ENCODE measurements at places on chromosomes 2 and 18.

DNA sequence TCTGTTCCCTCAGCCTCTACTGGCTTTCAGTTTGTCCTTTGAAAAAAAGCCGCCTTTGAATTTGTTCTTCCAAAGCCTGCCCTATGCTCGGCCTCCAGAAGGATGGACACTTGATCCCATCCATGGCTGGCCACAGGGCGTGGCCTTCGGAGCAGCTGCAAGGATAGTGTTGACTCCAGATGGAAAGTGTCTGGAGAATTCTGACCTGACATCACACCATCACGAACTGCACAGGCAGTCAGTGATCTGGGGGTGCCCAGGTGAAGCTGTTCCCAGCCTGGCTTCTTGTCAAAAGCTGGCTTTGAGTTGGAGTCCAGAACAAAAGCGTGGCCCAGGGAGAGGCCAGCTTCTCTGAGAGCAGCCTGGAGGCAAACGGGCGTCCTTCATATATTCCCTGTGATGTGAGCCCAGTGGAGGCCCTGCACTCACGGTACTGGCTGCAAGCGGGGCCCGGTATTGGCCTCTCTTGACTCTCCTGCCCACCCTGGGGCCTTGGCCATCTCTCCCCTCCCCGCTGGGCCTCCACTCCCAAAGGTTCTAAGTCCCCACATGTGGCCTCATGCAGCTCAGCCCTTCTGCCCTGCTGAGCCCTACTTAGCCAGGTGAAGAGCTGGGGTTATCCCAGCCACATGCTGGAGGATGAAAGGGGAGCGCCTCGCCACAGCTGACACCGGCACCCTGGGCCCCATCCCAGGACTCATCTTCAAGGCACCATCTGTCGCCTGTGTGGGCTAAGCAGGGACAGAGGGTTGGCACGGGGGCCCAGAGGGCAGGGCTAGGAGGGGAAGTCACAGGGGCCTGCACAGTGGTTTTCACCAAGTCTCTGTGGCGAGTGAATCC, 20.4 kb upstream of the ATOH8 start:
- no peak for DNase-seq

- DNase-seq: no peak
These were observed 354.1 kb downstream of the TXNL1 start for GRCh38 chr18:56284319-56284718.

DNA sequence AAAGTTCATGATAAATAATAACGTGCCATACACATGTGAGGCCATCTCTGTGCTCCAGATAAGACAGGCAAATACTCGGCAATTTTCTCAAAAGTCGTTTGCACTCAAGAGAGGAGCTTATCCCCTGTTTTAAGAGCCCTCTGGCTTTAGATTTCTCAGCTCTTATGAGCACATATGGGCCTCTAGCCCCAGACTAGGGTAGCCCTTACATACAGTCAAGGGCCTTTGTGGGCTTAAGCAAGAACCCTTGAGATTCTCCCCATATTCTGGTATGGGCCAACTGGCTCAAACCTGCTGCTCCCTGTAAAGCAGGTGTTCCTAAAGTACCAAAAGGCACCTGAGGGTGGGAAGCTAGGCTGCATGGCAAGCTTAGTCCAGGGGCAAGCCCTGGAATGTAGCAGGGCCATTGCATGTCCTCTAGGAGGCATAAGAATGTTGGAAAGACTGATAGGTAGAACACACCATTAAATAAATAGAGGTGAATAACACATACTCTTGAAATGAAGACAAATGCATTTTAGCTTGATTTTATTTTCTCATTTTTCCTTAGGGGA, 66.1 kb downstream of the FASTKD2 start:
- no peak for DNase-seq

- no peak for DNase-seq
These were observed 82.8 kb downstream of the FHOD3 start for GRCh38 chr18:36380173-36380827.

DNA sequence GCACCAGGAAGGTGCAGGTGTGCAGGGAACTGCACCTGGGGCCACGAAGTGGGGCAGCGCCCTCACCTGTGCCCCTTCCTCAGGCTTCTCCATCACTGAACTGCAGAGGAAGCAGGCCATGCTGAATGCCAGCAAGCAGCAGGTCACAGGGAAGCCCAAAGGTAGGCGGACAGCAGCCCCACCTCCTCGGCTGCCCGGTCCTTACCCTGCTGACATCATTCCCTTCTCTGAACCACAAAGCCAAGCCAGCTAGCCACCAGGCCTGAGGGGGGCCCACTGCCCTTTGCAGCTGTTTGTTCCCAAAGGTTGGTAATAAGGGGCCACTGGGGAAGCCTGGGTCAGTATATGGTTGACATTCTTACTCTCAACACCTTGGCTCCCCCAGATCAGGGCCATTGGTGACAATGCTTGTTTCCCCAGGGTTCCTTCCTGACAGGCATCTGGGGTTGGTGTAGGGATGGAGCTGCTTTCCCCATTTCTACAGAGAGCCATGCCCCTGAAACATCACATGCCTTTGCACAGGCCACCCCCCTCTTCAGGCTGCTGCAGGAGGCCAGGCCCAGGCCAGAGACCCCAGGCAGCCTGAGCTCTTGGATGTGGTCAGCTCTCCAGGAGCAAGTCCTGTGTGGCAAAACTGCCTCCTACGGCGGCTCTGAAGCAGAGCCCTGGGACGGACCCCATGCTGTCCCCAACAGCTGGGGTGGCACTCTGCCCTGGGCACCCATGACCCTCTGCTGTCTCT, 47.8 kb downstream of the FAM168B start:
- no peak for DNase-seq

GRCh38 chr18:73688161-73688560, 459.5 kb downstream of the FBXO15 start:
- no peak for DNase-seq
